ENCODE measurements at places on chromosomes 7 and 10.

DNA sequence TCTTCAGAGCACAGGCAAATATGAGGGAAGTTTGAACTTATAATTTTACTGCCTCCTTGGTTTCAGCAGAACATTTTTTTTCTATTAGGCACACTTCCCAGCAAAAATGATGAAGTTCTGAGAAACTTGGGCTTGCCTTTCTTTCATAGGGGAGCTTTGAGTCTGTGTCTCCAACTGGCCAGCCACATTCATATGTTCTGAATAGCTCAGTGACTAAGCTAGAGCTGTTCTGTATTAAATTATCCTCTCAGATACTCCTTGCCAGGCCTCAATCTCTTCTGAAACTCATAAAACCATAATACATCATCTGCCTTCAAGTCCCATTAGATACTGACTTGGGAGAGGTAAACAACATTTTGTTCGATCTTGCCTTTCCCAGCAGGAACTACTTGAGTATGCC lies 476.5 kb downstream of the GPAM start:
- DNase-seq = no peak

DNA sequence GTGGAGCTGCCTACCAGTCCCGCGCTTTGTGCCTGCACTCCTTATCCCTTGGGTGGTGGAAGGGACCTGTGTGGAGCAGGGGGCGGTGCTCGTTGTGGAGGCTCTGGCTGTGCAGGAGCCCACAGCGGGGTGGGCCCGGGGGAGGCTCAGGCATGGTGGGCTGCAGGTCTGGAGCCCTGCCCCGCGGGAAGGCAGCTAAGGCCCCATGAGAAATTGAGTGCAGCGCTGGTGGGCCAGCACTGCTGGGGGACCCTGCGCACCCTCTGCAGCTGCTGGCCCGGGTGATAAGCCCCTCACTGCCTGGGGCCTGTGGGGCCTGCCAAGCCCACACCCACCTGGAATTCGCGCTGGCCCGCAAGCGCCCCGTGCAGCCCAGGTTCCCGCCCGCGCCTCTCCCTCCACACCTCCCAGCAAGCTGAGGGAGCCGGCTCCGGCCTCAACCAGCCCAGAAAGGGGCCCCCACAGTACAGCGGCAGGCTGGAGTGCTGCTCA lies 859.6 kb upstream of the KCND2 start:
- no peak for DNase-seq

- DNase-seq = no peak
Measured at GRCh38 chr7:35681231-35682029, 13.5 kb downstream of the HERPUD2 start.

GRCh38 chr7:41886262-41886900 lies 183.5 kb upstream of the INHBA start:
- DNase-seq = no peak

GRCh38 chr7:102045681-102046372 lies 228.4 kb downstream of the CUX1 start:
- DNase-seq = no peak

- DNase-seq = no peak
Measured at GRCh38 chr10:105434970-105435369, 793.9 kb downstream of the SORCS3 start.

GRCh38 chr7:31432836-31433340 lies 81.0 kb upstream of the ITPRID1 start:
- no peak for DNase-seq

DNA sequence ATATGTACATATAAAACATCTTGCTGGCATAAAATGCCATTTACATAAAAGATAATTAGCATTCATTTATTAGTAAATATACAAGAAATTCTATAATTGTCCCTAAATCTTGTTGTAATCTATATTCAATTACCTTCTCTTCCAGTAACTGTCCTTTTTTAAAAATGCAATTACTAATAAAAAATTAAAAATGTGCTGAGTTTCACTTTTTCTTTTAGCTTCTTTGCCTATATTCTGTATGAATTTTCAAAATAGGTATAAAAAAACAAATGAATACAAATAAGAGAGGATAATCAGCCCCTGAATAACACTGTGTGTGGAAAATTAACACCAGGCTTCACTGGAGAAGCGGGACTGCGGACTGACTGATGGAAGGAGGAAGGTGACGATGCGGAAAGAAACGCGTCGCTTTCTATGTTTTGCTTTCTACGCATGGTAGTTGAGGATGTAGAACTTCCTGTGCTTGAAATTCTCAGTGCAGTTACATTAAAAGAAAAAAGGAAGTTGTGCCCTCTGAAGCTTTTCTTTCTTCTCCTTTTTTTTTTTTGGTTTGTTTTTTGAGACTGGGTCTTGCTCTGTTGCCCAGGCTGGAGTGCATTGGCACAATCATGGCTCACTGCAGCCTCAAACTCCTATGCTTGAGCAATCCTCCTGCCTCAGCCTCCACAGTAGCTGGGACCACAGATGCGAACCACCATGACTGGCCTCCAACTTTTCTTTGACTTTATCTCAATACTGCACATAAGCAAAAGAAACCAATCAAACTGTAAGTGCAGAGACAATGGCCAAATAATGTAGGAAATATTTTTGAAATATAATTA lies 7.4 kb upstream of the ZMYND11 start:
- DNase-seq = no peak

DNA sequence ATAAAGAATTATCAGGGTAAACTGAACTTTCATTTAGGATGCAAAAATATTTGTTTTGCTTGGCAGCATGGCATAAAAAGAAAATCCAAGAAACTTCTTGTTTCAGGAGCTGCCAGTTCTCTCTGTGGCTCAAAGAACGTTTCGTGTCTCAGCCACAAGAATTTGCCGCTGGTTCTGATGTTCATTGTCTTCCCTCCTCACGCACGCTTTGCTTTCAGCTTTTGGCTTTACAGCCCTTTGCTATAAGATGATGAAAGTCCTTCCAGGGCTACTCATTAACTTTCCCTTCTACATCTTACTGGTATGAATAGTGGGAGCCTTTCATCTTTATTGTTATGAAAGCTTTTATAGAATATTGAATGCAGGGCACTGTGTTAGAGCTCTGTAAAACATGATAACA lies 124.7 kb downstream of the BICC1 start:
- no peak for DNase-seq

- DNase-seq = no peak
Measured at GRCh38 chr7:29400437-29400836, 163.2 kb upstream of the PRR15 start.

DNA sequence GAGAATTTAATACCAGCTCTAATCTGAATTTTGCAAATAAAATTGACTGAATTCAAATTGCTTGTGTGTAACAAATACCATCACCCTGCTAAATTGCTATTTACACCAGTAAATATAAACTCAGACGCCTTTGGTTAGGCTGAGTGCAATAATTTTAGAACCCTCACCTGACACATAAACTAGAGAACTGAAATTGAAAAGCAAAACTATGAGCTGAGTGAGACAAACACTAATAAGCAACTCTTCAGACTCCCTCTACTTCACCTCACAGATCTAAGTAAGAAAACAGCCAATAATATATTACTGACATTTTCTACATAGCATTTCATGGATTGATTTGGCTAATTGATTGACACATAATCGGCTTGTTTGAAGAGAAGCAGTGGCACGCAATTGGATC lies 621.2 kb downstream of the REEP3 start:
- DNase-seq = no peak

GRCh38 chr10:44261710-44262455 lies 123.0 kb downstream of the CXCL12 start:
- no peak for DNase-seq

GRCh38 chr10:129524936-129525335 lies 57.9 kb downstream of the MGMT start:
- DNase-seq = no peak

- no peak for DNase-seq
Measured at GRCh38 chr7:4807598-4808016, 32.2 kb downstream of the AP5Z1 start.
